ENCODE measurements at places on chromosomes 16 and 17. TPM values are rescaled to one million over a fixed set of nuclear protein-coding genes. Genes with fewer than 3 reads are reported as not detected.

Gene DYNLRB2
- 1.4 TPM for polyA plus RNA-seq

Gene ZMYND15
- 1.0 TPM for polyA plus RNA-seq

Gene KCNH6
- polyA plus RNA-seq = not detected

Gene KRTAP3-1
- not detected for polyA plus RNA-seq

Gene CEMP1
- polyA plus RNA-seq = 0.38 TPM

Gene ITGAD
- polyA plus RNA-seq = 0.63 TPM

Gene CD300LB
- 1.1 TPM for polyA plus RNA-seq

Gene SRCAP
- polyA plus RNA-seq = 14.8 TPM

- H3K36me3 ChIP-seq = no peaks in the 10 kb centered on the region
- no peak overlapping the region for H3K4me3 ChIP-seq
- no peak overlapping the region for H3K27ac ChIP-seq
- peak; percentile 9 for DNase-seq
- H3K27me3 ChIP-seq = no peaks in the 10 kb centered on the region
Observed at GRCh38 chr16:49471038-49471727, 97.6 kb downstream of the C16orf78 start.

GRCh38 chr16:84048270-84048669 lies 5.7 kb upstream of the SLC38A8 start:
- no peak overlapping the region for H3K27ac ChIP-seq
- peaks cover 4% of the 10 kb centered on the region for H3K36me3 ChIP-seq
- no peak overlapping the region for H3K4me3 ChIP-seq
- H3K4me1 ChIP-seq = no peaks in the 10 kb centered on the region
- no peaks in the 10 kb centered on the region for H3K27me3 ChIP-seq

GRCh38 chr17:39057701-39058206 lies 90.6 kb upstream of the FBXO47 start:
- H3K4me3 ChIP-seq = no peak overlapping the region
- no peaks in the 10 kb centered on the region for H3K36me3 ChIP-seq
- no peak for DNase-seq
- no peak overlapping the region for H3K27ac ChIP-seq

DNA sequence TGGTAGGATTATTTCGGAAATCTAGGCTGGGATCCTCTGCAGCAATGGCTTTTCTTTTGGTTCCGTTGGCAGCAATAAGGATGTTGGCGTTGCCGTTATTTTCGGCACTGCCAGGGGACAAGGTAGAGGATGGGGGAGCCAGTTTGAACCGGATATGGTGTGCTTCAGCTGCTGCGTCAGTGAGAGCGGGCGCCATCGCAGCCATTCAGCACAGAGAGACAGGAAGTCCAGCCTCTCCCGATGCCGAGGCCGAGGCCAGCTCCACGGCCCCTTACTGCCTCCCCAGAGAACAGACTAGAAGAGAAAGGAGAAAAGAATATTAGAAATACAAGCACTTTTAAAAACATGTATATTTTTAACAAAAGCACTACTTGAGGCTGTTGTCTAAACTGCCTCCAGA lies 21.3 kb downstream of the KANSL1 start:
- H3K27ac ChIP-seq = no peak overlapping the region
- DNase-seq = no peak

DNA sequence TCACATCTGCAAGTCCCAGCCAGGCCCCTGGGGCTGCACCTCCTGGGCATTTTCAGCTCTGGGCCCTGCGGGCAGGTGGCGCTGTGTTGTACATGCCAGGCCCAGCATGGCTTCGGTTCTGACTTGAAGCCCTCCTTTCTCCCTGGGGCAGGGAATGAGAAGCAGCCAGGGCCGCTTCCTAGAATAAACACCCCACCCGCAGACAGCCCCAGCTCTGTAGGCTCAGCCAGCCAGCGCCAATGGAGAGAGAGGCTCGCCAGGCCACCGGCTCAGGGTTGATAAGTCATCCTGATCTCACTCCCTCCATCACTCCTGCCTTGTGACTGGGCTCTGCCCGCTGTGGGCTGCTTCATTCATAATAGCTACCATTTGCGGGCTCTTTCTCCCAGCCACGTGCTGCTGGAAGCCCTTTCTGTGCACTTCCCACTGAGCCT lies 6.0 kb upstream of the GLIS2 start:
- no peaks in the 10 kb centered on the region for H3K4me1 ChIP-seq
- no peaks in the 10 kb centered on the region for H3K27me3 ChIP-seq
- no peak overlapping the region for H3K4me3 ChIP-seq
- H3K27ac ChIP-seq = no peak overlapping the region
- H3K36me3 ChIP-seq = no peaks in the 10 kb centered on the region
- peak; percentile 81 for DNase-seq

- no peaks in the 10 kb centered on the region for H3K27me3 ChIP-seq
- no peak overlapping the region for H3K27ac ChIP-seq
- H3K36me3 ChIP-seq = no peaks in the 10 kb centered on the region
Observed at GRCh38 chr17:40730970-40731369, 24.2 kb downstream of the KRT25 start.

DNA sequence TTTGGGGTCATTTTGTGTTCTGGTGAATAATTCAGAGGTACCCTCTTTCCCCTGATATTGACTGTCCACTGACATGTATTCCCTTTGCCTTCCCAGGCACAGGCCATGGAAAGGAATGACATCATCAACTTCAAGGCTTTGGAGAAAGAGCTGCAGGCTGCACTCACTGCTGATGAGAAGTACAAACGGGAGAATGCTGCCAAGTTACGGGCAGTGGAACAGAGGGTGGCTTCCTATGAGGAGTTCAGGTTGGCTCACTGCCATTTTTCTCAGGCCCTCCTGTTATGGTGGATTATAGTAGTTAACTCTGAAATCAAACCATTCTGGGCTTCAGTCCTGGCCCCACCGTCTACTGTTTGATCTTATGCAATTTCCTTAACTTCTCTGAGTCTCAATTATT lies 1.6 kb upstream of the EFTUD2 start:
- no peaks in the 10 kb centered on the region for H3K27me3 ChIP-seq
- H3K27ac ChIP-seq = no peak overlapping the region
- H3K36me3 ChIP-seq = no peaks in the 10 kb centered on the region
- H3K4me3 ChIP-seq = no peak overlapping the region

DNA sequence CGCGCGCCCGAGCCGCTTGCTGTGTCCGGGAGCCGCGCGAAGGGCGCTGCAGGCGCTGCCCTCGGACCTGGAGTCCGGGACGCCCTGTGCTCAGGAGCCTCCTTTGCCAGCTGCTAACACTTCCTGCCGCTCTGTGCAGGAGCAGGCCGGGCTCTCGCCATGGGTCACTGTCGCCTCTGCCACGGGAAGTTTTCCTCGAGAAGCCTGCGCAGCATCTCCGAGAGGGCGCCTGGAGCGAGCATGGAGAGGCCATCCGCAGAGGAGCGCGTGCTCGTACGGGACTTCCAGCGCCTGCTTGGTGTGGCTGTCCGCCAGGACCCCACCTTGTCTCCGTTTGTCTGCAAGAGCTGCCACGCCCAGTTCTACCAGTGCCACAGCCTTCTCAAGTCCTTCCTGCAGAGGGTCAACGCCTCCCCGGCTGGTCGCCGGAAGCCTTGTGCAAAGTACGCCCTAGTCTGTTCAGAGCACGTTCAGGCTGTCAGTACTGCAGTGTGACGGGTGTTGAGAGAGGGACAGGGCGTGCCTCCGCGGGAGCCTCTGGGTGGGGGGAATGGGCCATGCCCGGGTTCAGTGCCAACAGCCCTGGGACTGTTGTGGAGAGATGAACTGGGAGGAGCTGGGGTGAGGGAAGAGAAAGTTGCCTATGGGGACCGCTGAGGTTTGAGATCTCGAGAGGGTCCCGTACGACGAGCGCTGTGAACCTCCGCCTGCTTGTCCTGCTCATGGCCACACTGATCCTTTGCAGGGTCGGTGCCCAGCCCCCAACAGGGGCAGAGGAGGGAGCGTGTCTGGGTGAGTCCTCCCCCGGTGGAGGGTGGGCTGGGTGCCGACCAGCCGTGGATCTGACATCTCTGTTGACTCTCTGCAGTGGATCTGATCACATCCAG lies 1.3 kb downstream of the ZNF276 start:
- peaks cover 4% of the 10 kb centered on the region for H3K36me3 ChIP-seq
- peak overlapping the region; percentile 7 for H3K27ac ChIP-seq
- no peaks in the 10 kb centered on the region for H3K4me1 ChIP-seq
- no peak for DNase-seq
- peak overlapping the region; percentile 83 for H3K4me3 ChIP-seq

DNA sequence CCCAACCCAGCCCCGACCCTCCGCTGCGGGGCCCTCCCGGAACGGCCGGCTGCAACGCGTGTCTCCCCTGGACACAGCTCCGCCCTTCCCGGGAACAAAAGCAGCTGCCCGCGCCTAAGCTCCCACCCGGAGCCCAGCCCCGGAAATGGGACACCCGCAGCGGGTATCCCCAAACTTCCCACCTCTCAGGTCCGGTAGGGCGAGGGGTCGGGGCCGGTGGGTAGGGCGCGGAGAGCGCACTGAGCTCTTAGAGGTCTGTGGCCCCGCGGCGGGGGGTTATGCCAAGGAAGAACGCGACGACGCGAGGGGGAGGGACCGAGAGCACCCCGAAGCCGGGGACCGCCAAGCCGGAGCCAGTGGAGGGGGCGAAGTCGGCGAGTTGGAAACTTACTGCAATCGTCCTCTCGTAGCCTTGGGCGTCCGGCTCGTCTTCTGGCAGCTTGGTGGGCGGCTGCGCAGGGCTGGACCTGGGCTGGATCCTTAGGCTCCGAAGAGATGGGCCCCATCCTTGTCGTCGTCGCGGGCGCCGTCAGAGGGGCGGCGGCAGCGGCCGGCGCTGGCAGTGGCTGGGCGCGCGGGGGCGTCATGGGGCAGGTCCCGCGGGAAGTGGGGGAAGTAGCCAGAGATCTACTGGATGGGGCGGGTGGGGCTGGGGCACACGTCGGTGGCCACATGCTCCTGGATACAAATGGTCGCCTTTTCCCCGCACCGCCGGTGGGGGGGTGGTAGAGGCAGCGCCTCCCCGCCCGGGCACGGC lies 6.9 kb downstream of the USP6 start:
- peak; percentile 79 for DNase-seq
- H3K4me1 ChIP-seq = no peaks in the 10 kb centered on the region
- peak overlapping the region; percentile 9 for H3K4me3 ChIP-seq
- no peak overlapping the region for H3K27ac ChIP-seq
- no peaks in the 10 kb centered on the region for H3K36me3 ChIP-seq

DNA sequence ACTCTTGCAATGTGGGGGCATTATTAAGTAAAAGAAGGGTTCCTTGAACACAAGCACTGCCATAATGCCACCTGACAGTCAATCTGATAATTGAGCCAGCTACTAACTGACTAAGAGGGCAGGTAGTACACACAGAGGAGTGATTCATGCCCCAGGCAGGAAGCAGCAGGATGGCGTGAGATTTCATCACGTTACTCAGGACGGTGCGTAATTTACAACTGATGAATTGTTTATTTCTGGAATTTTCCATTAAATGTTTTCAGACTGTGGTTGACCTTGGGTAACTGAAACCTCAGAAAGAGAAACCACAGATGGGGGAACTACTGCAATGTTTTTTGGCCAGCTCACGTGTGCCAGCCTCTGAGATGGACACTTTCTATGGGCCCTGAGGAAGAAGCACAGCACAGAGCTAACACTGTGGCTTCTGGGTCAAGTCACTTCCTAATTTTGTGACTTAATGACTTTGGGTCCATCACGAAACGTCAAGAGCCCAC lies 46.7 kb downstream of the C17orf67 start:
- no peaks in the 10 kb centered on the region for H3K36me3 ChIP-seq
- no peak overlapping the region for H3K27ac ChIP-seq
- no peaks in the 10 kb centered on the region for H3K27me3 ChIP-seq
- no peaks in the 10 kb centered on the region for H3K4me1 ChIP-seq
- peak; percentile 56 for DNase-seq

- no peaks in the 10 kb centered on the region for H3K27me3 ChIP-seq
- H3K36me3 ChIP-seq = no peaks in the 10 kb centered on the region
- peaks cover 3% of the 10 kb centered on the region for H3K4me1 ChIP-seq
- H3K27ac ChIP-seq = no peak overlapping the region
- no peak for DNase-seq
- no peak overlapping the region for H3K4me3 ChIP-seq
Observed at GRCh38 chr16:54628796-54629625, 301.7 kb upstream of the IRX5 start.

GRCh38 chr17:47201166-47201565 lies 8.0 kb upstream of the MYL4 start:
- no peak for DNase-seq
- H3K36me3 ChIP-seq = no peaks in the 10 kb centered on the region
- no peak overlapping the region for H3K27ac ChIP-seq

DNA sequence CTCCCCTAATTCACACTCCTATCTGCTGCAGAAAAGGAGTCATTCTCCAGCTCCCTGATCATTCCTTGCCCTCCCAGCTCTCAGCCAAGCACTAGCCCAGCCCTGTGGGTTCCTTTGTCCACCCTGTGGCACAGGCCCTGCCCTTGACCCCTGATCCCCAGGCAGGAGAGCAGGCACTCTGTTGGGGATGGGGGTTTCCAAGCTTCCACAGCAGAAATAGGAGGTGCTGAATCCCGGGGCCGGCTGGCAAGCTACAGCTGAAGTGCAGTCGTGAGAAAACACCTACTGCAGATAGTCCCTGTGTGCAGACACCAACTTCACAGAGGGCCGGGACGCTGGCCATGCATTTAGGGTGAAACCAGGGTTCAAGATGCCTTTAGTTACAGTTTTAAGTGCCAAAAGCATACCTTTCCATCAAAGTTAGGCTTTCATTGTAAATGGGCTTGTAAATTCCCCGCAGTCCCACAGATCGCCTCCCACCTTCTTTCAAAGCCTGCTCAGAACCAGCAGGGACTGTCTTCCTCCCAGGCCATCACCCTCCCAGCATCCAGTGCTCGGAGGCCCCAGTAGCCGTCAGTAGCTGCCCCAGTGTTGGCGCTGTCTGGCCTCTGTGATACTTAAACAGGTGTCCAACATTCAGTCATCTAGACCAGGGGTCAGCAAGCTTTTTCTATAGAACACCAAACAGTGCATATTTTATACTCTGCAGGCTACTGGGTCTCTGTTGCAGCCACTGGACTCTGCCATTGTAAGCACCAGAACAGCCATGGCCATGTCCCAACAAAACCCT lies 10.6 kb downstream of the CPSF4L start:
- no peak for DNase-seq
- no peaks in the 10 kb centered on the region for H3K36me3 ChIP-seq
- no peak overlapping the region for H3K27ac ChIP-seq
- no peak overlapping the region for H3K4me3 ChIP-seq
- H3K27me3 ChIP-seq = no peaks in the 10 kb centered on the region

GRCh38 chr17:17412326-17412725 lies 64.5 kb upstream of the MED9 start:
- no peaks in the 10 kb centered on the region for H3K27me3 ChIP-seq
- H3K36me3 ChIP-seq = no peaks in the 10 kb centered on the region
- DNase-seq = no peak
- H3K27ac ChIP-seq = no peak overlapping the region
- H3K4me1 ChIP-seq = no peaks in the 10 kb centered on the region

- no peaks in the 10 kb centered on the region for H3K27me3 ChIP-seq
- H3K36me3 ChIP-seq = no peaks in the 10 kb centered on the region
- H3K4me1 ChIP-seq = peaks cover 3% of the 10 kb centered on the region
- no peak overlapping the region for H3K27ac ChIP-seq
- no peak for DNase-seq
- H3K4me3 ChIP-seq = no peak overlapping the region
Observed at GRCh38 chr16:27287887-27288286, 19.3 kb upstream of the NSMCE1 start.

DNA sequence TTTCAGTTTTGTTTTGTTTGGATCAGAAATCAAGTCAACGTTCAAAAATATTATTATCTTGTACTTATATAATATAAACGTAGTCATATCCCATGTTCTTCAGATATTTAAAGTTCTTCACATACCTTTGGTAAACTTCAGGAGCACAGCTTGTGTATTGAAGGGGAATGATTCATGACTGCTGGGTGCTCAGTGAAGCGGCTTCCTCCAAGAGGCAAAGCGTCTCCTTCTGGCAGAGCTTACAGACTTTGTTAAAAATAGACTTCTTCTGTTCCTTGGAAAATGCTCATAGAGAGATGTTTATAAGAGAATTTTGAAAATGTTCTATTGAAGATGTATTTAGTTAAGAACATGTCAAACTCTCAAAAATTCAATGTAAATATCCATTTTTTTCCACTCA lies 155.6 kb upstream of the CNTNAP4 start:
- no peaks in the 10 kb centered on the region for H3K4me1 ChIP-seq
- no peaks in the 10 kb centered on the region for H3K36me3 ChIP-seq
- H3K4me3 ChIP-seq = no peak overlapping the region
- H3K27ac ChIP-seq = no peak overlapping the region

Measured in aorta (tissue), 5 donors.